ENCODE measurements at places on chromosomes 3 and 15. TPM values are rescaled to one million over a fixed set of nuclear protein-coding genes. Genes with fewer than 3 reads are reported as not detected.

Gene ECE2
- total RNA-seq, result not detected

Gene SCN11A
- total RNA-seq, result not detected

Gene GABRA5
- total RNA-seq, result not detected

Gene LRTM1
- total RNA-seq, result not detected

Gene UROC1
- not detected for total RNA-seq

DNA sequence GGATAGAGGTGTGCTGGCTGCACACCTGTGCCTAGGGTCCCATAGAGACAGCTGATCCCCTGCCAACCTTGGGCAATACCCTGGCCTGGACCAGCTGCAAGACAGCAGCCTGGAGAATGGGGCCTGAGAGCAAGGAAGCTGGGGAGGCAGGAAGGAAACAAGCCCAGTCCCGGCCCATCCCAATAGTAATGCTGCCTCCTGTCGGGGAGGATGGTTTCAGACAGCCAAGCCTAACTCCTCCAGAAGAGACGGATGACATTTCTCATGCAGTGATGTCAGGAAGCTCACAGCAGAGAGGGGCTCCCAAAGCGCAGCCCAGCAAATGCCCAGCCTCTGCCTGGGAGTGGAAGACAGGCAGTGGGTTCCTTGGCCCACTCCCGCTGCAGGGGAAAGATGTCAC is 408.8 kb downstream of the OCA2 start:
- no peak for DNase-seq

Gene DPH3
- 33.4 TPM for total RNA-seq

Gene USP4
- 60.1 TPM for total RNA-seq

- no peak for DNase-seq
Observed at GRCh38 chr15:60740231-60740630, 261.3 kb upstream of the ICE2 start.

Gene ITIH1
- total RNA-seq, result 0.19 TPM

- no peak for DNase-seq
Observed at GRCh38 chr15:91307601-91308000, 207.5 kb downstream of the SV2B start.

Gene RPP25
- 10.7 TPM for total RNA-seq

DNA sequence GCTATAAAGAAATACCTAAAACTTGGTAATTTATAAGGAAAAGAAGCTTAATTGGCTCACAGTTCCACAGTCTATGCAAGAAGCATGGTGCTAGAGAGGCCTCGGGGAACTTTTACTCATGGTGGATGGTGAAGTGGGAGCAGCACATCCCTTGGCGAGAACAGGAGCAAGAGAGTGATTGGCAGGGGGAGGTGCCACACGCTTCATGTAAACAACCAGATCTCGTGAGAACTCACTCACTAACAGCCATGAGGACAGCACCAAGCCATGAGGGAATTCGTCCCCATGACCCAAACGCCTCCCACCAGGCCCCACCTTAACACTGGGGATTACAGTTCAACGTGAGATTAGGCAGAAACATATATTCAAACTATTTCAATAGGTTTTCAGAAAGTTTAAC is 28.0 kb downstream of the GABRB3 start:
- no peak for DNase-seq

DNA sequence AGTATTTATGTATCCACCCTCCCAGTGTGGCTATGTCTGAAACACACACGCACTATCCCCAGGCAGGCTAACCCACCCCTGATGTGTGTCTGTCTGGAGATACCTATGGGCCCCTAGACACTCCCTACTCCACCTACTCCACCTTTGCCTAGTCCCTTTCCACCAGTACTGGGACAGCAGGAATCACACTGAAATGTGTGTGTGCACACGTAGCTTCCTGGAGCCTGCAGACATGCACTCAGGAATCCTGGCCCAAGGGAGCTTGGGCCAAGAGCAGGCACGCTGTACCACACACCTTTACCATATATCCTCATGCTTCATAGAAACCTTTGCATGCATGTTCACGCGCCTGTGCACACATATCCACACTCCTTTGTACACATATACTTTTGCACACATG is 6.9 kb upstream of the PTH1R start:
- DNase-seq, result no peak

DNA sequence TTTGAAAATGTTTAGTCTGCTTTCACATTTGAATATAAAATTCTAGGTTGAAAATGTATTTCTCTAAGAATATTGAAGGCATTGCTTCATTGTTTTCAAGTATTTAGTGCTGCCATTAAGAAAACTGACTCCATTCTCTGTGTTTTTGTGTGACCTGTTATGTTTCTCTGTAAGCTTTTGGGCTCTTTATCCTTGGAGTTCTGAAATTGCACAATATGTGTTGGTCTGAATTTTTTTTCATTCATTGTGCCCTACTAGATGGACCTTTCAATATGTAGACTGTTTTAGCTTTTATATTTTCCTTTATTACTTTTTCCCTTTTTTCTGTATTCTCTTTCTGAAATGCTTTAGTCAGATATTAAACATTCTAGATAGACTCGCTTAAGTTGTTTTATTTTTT is 22.2 kb downstream of the FAM98B start:
- no peak for DNase-seq

DNA sequence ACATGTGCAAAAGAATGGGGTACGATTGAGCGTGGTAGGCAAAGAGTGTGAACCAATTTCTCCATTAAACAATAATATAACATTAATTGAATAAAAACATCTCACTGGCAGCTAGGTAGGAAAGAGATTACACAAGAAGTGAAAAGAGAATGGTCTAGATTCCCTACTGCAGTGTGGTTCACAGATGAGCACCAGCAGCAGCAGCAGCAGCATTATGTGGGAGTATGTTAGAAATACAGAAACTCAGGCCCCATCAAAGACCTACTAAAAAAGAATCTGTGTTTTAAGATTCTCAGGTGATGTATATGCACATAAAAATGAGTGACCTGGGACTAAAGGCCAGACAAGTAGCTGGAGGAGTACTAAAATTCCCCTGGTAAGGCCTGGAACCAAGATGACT is 118.2 kb downstream of the ADAM10 start:
- DNase-seq, result no peak

- no peak for DNase-seq
Observed at GRCh38 chr3:193830791-193831191, 237.8 kb downstream of the OPA1 start.

Gene PLIN1
- 0.13 TPM for total RNA-seq

Gene FANCD2OS
- total RNA-seq, result not detected

Gene TM4SF18
- not detected for total RNA-seq

DNA sequence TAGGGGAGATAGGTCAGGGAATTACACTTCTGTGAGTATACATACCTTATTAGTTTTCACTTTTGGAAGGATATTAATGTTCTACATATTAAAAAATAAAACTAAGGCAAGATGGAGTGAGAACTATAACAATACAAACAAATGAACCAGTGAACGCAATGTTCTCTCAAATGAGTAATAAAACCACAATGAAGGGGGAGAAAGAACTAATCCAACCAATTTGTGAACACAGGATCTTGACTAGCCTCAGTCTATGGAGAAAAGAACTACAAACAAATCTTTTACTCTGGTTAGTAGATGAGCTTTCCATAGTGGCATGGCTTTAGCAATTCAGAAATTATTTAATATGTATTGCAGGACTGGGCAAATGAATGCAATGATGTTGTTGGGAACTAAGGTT is 26.9 kb upstream of the ATOSA start:
- DNase-seq, result no peak

DNA sequence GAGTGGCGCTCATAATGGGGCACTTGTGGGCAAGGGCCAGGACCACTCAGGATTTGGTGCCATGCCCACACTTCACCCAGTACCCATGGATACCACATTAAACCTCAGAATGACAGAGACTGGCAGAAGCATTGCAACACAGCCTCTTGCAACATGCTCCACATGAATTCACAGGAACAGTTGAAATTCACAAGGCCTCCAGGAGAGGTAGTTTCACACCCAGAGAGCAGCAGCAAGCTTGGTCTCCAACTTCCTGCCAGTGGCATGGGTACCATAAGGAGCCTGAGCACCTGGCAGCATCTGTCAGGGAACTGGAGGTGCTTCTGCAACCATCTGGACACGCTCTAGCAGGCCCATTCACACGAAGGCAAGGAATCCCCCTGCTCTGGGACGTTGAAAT is 101.0 kb downstream of the OSBPL10 start:
- no peak for DNase-seq

DNA sequence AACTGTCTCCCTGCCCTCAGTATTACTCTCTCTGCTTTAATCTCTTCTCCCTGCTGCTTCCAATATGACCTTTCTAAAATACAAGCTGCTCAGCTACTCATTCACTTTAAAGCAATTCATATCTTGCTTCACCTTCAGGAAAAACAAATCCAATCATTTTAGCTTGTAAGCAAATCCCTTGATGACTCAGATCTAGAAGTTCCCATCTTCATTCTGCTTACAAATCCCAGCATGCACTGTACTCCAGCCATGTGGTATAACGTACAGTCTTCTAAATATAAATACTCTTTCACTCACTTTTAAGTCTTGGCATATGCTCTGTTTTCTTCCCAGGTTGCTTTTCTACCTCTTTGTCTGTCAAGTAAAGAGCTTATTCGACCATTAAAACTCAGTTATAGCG is 1009.1 kb upstream of the SEMA6D start:
- DNase-seq, result no peak

GRCh38 chr3:124207873-124208485 is 216.1 kb upstream of the ROPN1 start:
- no peak for DNase-seq

DNA sequence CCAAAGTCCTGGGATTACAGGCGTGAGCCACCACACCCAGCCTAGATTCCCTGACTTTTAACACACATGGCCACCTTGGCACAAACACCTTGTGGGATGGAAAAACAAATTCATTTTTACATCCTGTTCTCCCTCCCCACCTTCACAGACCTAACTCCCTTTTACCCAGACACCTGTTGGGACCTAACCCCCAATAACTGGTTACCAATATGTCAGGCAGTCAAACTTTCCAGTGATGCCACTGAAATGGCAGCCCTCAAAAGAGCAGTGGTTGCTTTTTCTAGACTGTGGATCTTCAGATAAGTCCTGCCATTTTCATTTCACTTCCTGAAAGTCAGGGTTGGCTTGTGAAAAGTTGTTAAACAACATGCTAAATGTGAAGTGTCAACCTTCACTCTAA is 34.9 kb downstream of the SIN3A start:
- no peak for DNase-seq

- no peak for DNase-seq
Observed at GRCh38 chr3:98274914-98275313, 7.4 kb upstream of the OR5H2 start.

- DNase-seq, result no peak
Observed at GRCh38 chr3:10145685-10146084, 4.1 kb downstream of the VHL start.

Gene MLF1
- 1.8 TPM for total RNA-seq

Gene STAC
- total RNA-seq, result not detected
